ELF-1 (cell line): ENCODE measurements at places on chromosomes 1 and 21.

GRCh38 chr1:63701187-63701586, 72.6 kb upstream of the ROR1 start:
- DNase-seq, result no peak

- DNase-seq, result no peak
Observed at GRCh38 chr1:97210307-97210706, 488.7 kb downstream of the PTBP2 start.

DNA sequence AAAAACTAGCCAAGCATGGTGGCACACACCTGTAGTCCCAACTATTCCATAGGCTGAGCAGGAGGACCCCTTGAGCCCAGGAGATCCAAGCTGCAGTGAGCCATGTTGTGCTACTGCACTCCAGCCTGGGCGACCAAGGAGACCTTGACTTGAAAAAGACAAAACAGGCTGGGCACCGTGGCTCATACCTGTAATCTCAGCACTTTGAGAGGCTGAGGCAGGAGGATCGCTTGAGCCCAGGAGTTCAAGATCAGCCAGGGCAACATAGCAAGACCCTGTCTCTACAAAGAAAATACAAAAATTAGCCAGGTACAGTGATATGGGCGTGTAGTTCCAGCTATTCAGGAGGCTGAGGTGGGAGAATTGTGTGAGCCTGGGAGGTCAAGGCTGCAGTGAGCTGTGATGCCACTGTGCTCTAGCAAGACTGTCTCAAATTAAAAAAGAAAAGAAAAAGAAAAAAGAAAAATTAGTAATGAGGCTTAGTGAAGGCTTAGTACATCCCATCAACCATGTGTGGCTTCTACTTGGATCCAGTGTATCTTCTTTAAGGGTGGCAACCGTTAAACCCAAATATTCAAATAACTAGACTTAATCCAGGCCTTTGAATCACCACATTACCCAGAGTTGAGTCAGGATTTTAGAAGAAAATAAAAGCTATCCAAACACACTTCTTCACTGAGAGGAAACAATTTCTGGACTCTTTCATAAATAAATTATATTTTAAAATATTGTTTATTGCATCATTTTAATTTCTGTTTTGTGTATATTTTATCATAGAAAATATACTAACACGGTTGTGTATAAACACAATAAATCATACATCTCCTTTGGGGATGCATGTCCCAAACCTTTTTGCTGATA, 74.3 kb upstream of the RAB4A start:
- DNase-seq, result no peak

GRCh38 chr1:38547321-38547720, 312.3 kb downstream of the RRAGC start:
- no peak for DNase-seq
